NCI-H1105 (cell line): ENCODE measurements at places on chromosomes 2 and 18.

DNA sequence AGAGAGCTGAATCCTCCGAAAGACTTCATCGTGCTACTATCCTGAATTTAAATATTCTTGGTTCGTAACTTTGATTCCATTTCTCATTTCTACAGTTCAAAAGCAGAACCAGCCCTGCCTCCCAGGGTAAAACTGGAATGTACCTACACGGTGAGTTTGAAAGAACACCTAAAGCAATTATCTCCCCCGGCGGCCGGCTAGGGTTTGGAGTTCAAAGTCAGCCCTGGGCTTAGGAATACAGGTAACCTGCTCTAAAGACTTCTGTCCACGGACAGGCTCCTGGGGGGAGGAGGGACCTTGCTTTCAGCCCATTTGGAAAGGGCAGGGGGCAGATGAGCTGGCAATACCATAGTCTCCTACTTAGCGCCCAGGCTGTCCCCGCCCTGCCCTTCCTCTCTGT is 32.3 kb downstream of the CYP27C1 start:
- DNase-seq, result no peak

DNA sequence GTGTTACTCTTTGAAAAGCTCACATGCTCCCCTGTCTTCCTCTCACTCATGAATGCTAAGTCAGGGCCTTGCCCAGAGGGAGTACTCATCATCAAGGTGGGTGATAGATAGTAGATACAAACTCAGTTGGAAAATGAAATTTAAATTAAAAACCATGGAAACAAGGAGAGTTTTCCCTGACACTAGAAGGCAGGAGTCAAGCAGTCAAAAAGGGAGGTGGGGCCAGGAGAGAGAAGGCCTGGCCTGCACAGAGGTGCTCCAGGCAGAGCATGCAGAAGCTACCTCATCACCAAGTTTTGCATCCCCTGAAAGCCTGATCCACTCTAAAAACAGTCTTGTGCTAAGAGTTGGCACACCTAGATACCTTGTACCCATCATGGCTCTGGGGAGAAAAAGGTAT is 143.7 kb downstream of the MYO5B start:
- DNase-seq, result no peak

GRCh38 chr18:36735130-36735529 is 93.7 kb downstream of the TPGS2 start:
- no peak for DNase-seq

DNA sequence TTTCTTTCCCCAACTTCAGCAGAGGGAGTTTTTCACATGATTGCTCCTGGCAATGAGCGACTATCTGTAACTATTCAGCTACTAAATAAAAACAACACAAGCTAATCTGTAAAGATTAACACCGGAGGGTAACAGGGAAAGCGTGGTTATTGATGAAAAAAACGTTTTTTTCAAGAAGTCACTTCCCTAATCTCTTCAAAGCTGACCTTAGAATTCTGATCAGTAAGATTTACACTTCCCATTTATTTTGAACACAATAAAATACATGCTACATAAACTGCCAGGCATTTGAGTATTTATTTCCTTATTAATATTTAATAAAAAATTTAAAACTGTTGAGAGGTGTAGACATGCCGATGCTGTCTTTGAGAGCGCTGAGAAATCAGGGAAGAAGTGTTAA is 207.4 kb upstream of the HDAC4 start:
- no peak for DNase-seq

DNA sequence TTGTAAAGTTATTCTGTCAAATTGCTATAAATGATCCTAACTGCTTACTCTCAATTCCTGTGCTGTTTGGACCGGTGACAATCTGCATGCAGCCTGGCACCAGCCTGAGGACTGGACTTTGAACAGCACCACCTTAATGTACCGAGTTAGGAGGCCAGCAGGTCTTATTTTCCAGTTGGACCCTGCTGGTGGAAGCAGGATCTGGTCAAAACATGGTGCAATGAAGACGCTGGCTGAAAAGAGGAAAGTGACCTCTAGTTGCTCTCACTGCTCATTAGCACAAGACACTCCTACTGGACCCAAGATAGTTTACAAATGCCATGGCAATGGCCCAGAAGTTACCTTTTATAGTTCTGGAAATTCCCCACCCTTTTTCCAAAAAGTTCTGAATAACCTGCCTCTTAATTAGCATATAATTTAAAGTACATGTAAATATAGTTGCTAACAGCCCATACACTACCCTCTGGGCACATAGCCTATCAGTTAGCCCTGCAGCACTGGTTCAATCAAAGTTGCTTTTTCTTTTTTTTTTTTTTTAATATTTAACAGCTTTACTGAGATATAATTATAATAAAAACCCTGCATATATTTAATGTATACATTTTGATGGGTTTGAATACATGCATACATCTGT is 35.8 kb downstream of the RBKS start:
- DNase-seq, result no peak
